ENCODE measurements at places on chromosomes 1 and 21.

DNA sequence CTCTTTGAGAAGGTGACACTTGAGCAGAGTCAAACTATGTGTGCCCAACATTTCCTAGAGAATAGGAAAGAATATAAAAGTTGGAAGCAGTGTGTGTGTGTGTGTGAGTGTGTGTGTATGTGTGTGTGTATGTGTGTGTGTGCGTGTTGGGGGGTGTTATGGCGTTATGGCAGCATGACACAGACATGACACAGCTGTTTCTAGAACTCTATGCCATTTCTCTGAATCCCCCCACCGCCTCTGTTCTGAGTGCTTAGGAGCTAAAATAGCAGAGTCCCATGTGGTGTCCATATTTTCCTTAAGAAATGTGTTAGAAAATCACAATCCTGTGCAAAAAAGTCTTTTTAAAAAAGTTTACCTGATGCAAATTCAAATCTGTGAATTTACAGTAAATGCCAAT lies 556.1 kb downstream of the RWDD3 start:
- no peak for DNase-seq

DNA sequence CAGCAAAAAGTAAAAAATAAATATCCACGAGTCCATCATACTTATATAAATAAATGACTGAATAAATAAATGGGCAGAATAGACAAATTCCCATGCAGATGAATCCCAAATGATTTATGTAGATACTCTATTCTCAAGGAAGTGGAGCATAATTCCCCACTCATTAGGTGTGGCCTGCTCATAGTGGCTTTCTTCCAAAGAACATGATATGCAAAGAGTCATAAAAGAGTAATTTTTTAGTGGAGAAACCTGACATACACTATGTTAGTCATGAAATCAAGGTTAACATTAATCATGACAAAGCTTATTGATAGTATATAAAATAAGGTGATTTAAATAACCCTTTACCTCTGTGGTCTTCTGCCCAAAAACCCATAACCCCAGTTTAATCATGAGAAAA lies 298.9 kb downstream of the DPYD start:
- DNase-seq = no peak

DNA sequence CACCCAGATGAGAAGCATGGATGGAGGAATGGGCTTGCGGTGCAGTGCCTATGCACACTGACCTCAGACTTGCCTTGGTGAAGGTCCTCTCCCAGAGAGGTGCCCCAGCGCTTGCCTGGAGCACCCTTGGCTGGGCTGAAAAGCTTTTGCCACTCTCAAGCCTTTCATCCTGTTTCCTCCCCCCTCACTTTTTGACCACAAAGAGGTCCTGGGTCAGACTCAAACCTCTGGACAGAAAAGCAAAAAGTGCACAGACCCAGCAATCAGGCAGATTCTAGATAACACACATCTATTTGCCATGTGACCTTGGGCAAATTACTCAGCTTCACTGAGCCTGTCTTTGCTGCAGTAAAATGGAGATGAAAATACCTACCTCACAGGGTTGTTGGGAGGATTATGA lies 7.3 kb downstream of the TMEM35B start:
- no peak for DNase-seq

GRCh38 chr1:71657891-71658679 lies 577.2 kb upstream of the ZRANB2 start:
- no peak for DNase-seq

DNA sequence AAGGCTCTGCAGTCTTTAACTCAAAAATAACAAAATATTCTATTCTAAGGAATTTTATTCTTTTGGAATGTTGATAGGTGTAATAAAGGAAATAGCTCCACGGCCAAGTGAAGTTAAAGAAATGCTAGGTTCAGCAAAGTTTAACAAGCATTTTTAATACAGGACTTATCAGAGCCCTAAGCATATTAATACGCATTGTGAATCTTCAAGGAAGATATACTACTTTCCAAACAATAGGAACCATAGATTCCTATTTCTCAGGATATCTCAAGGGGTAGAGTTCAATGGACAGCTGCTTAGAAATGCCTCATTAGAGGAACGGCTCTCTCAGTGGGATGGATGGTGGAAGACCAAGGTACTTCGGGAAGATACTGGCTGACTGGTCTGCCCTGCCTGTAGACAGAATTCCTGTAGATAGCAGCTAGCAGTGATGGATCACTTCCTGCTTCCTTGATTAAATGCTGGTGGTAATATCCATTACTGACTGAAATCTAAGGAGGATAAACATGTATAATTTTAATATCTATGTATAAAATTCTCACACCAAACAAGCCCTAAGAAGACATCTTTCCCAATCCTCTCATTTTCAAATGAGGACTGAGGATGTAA lies 8.1 kb upstream of the LRRC8C start:
- no peak for DNase-seq
